ENCODE measurements at places on chromosomes 6 and 20. TPM values are rescaled to one million over a fixed set of nuclear protein-coding genes. Genes with fewer than 3 reads are reported as not detected.

LKAAEAR1 gene
- polyA plus RNA-seq = 0.12 TPM

DNA sequence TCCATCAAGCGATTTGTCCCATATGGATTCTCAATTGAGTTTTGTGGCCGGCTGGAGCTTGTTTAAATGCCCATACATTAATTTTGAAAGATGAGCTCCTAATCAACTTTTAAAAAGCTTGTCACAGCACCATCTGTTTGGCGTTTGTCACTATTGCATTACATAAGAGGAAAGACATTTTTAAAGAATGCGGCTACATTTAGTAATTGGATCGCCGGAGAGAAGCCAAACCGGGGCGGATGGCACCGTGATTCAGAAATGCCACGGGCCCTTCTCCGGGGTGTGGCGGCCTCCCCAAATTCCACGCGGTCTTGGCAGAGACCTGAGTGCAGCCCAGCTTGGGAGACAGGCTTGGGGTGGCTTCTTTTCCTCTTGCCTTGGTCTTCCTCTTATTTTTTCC is 67.7 kb upstream of the ZNFX1 start:
- DNase-seq = peak; percentile 53

FOXS1 gene
- not detected for polyA plus RNA-seq

DNA sequence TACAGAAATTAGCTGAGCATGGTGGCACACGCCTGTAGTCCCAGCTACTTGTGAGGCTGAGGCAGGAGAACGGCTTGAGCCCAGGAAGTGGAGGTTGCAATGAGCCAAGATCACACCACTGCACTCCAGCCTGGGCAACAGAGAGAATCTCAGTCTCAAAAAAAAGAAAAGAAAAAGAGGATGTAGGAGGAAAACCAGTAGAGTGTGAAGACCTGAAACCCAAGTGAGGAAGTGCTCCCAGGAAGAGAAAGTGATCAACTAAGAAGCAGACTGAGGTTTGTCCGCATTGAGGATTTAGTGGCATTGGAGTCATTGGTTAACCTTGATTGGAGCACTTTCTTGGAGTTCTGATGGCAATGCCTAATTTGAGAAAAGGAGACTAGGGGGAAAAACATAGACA is 20.6 kb upstream of the TASP1 start:
- DNase-seq = no peak

GRCh38 chr20:2237059-2237458 is 58.7 kb upstream of the TGM3 start:
- peak; percentile 97 for DNase-seq

NANP gene
- polyA plus RNA-seq = 4.0 TPM

- no peak for DNase-seq
Observed at GRCh38 chr6:83215131-83216047, 22.2 kb downstream of the RWDD2A start.

DNA sequence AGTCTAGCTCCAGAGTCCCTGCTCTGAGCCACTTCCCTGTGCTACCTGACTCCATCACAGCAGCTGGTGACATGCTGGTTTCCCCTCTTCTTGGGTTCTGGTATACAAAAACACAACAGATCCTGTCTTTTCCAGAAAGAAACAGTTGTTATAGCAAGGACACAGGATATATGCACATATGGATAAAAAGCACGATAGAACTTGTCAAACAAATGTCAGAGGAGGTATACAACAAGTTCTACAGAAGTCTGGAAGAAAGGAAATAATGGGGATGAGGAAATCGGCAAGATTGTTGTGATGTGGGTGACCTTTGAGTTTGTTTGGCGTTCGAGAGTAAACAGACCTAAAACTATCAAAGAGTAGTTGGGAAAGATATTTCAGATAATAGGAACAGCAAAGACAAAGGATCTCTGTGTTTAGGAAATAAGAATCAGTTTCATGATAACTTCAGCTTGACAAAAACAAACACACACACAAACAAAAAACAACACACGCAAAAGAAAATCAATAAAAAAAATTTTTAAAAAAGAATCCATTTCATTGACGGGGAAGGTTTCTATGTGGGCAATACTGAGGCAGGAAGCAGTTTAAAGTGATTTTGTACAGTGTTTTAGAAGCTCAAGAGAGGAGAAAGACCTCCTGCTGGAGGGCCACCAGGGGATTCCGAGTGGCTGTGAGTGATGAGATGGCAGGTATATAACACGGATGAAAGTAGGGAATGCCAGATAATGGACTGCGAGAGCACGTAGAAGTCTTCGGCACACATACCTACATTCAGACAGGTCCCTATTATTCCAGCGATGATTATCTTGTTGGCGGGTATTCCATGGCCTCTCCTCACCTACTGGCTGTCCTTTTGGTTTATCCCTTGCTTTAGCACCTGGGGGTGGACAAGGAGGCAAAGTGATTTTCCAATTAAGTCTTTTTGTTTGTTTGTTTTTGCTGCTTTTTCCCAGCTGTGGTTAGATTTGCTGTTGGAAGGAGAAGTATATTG is 174.9 kb downstream of the HS3ST5 start:
- no peak for DNase-seq

PRSS35 gene
- polyA plus RNA-seq = not detected

GRCh38 chr20:11158146-11158545 is 484.3 kb upstream of the JAG1 start:
- peak; percentile 54 for DNase-seq

OR2J3 gene
- not detected for polyA plus RNA-seq

DNA sequence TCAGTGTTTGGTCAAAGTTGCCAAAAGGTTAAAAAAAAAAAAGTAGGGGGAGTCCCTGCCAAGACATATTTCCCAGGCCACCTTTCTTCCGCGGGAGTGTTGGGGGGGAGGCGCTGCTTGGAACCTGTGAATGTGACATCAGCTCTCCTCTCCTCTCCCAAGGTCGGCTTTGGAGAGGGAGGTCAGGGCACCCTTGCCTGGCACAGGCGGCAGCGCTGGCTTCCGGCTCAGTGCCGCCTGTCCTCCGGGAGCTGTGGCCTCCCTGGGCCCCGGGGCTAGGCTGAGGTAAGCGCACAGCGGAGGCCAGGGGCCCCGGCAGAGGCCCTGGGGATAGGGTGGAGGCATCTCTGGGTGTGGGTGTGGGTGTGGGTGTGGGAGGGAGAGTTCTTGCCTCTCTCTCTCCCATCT is 1.9 kb upstream of the EDN1 start:
- DNase-seq = no peak

CLPSL2 gene
- not detected for polyA plus RNA-seq

GRCh38 chr20:52978851-52979250 is 6.7 kb downstream of the TSHZ2 start:
- DNase-seq = no peak

GRCh38 chr6:166679566-166679965 is 52.5 kb upstream of the RPS6KA2 start:
- no peak for DNase-seq

- no peak for DNase-seq
Observed at GRCh38 chr6:50602292-50602691, 111.0 kb upstream of the TFAP2D start.

DNA sequence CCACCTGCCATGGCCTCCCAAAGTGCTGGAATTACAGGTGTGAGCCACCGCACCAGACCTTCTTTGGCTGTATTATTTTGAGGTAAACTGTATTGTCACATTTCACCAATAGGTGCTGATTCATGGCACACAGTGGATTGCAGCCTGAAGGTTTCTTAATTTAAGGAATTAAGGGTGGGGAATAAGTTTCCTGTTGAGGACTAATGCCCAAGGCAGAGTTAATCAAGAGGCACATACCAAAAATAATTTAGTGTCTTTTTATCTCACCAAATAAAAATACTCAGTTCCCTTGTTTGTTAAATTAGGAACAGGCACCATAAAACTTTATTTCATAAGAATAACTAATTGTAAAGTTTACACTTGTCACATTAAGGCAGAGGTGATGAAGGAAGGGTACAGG is 103.7 kb downstream of the SLX4IP start:
- DNase-seq = no peak

TFAP2A gene
- 26.0 TPM for polyA plus RNA-seq

SGK1 gene
- polyA plus RNA-seq = 37.5 TPM

GRCh38 chr20:17467120-17467655 is 64.0 kb downstream of the BFSP1 start:
- no peak for DNase-seq

DNA sequence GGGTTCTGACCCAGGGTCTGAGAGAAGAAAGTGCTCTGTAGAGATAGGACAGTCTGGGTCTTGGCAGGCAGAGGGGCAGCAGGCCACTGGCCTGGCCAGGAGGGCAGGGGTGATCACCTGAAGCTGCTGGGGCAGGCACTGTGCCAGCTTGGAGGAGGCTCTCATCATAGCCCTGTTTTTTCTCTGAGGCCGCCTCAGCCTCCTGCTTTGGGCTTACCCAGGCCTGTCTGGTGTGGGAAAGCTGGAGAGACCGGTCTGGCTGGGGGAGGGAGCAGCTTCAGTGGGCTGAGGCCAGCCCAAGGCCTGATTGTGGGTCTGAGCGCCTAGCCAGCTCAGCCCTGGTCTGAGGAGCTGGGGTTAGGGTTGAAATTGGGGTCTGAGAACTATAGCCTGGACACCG is 3.9 kb downstream of the LPIN3 start:
- DNase-seq = no peak

- DNase-seq = peak; percentile 74
Observed at GRCh38 chr6:69974193-69974592, 107.8 kb downstream of the COL19A1 start.

- no peak for DNase-seq
Observed at GRCh38 chr6:168129292-168130167, 50.5 kb upstream of the FRMD1 start.

- no peak for DNase-seq
Observed at GRCh38 chr6:149033454-149033853, 284.1 kb upstream of the TAB2 start.

GRCh38 chr20:38842558-38842981 is 37.1 kb downstream of the PPP1R16B start:
- DNase-seq = no peak
